Activated CD4-positive, CD25-positive, alpha-beta regulatory T cell treated with anti-CD3 and anti-CD28 coated beads, Interleukin-2, amount 50 U/mL, for 72 hours (primary cell): ENCODE measurements at places on chromosomes 6 and 20.

DNA sequence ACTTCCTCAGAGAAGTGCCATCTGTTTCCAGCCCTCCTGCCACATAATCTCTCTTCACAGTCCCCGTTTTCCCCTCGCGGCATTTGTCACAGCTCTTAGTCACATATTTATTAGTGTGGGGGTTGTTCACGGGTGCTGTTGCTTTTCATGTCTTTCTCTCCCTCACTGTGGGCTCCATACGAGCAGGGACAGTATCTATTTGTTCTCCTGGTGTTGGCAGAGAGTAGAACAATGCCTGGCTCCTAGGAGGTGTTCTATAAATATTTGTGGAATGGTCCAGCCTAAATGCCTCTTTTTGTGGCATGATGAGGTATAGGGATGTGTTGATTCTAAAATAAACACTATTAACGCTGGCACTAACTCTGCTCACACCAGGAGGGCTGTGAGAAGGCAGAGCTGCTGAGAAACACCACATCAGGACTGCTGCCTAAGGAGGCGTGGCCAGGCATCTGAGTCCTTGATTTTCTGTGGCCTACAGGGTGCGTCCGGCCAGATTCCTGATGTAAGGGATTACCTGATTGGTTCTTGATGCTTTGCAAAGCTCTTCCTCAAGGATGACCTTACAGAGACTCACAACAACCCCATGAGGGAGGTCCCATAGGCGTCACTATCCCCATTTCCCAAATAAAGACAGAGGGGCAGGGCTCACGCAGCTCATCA, 219.8 kb upstream of the ARID1B start:
- no peak for DNase-seq

- no peak for DNase-seq
These were observed 108.6 kb downstream of the EYA2 start for GRCh38 chr20:47003223-47003622.

DNA sequence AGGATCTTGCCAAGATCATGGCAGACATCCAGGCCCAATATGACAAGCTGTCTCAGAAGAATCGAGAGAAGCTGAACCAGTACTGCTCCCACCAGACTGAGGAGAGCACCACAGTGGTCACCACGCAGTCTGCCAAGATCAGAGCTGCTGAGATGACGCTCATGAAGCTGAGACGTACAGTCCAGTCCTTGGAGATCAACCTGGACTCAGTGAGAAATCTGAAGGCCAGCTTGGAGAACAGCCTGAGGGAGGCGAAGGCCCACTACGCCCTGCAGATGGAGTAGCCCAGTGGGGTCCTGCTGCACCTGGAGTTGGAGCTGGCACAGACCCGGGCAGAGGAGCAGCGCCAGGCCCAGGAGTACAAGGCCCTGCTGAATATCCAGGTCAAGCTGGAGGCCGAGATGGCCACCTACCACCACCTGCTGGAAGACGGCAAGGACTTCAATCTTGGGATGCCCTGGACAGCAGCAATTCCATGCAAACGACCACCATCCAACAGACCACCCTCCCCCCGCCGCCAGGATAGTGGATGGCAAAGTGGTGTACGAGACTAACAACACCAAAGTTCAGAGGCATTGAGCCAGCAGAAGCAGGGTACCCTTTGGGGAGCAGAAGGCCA, 44.7 kb upstream of the GRM4 start:
- DNase-seq = no peak

DNA sequence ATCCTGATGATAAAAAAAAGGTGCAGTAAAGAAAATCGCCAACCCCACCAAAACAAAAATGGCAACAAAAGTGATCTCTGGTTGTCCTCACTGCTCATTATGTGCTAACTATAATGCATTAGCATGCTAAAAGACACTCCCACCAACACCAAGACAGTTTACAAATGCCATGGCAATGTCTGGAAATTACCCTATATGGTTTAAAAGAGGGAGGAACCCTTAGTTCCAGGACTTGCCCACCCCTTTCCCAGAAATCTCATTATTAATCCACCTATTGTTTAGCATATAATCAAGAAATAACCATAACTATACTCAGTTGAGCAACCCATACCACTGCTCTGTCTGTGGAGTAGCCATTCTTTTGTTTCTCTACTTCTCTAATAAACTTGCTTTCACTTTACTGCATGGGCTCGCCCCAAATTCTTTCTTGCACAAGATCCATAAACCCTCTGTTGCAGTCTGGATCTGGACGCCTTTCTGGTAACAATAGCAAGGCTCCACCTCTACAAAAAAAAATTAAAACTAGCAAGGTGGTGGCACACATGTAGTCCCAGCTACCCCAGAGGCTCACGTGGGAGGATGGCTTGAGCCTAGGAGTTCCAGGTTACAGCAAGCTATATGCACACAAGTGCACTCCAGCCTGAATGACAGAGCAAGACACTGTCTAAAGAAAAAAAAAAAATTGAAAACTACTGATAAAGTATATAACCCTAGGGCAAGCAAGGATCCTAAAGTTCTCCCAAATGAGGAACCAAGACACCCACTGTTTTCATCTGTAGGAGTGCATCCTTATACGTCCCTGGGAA, 278.8 kb upstream of the JARID2 start:
- no peak for DNase-seq
